ENCODE measurements at places on chromosomes 7 and 10.

DNA sequence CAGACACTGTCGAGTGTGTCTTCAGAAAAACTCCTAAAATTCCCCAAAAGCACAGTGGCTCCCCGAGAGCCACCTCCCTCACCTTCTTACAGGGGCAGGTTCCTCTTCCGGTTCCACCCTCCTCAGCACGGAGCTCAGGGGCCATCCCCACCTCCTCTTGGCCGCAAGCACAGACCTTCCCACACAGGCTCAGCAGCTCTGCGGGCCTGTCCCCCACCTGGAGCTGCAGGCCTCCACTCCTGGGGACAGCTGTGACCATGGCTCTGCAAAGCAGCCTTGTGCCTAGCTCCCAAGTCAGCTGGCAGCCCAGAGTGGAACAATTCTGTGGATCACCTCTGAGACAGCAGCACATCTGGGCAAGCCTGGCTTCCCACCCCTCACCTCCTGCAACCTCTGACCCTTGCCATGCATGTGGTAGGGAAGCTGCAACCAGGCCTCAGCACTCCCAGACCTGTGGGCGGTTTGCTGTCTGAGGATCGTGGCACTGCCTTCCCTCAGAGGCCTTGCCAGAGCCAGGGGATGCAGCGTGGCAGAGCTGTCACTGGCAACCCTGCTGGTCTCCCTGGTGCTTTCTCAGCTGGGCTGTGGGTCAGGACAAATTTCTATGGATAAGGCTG is 79.7 kb downstream of the ALOX5 start:
- DNase-seq, result no peak

DNA sequence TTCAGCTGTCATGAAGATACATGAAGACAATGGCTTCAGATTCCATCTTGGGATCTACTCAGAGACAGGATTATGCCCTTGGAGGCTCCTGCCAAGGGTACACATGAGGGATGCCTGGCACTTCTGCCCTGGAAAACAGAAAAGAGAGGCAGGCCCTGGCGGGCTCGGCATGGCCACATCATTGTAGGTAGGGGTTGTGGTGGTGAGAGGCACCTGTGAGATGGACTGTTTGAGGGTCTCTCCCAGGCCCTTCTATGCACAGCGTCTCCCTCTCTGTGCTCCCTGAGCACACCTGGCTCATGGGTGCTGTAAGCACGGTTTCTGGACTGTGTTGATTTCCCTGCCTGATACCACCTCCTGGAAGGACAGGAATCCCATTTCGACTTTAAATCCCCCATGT is 304.3 kb downstream of the GLRX3 start:
- no peak for DNase-seq

DNA sequence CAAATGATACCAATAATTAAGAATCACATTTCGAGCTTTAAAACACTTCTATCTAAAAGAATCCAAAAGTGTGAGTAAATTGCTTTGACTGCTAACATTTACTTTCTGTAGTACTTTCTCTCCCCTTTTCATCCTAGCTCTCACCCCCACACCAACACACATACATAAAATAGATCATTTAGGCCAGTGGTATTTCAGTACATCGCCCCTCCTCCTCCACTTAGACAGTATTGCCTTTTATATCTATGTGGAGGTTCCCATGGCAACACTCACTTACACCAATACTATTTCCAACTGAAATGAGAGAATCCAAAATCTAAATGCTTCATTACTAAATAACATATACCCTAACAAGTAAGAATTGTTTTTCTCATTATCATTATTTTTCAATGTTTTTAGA is 58.9 kb downstream of the HIBADH start:
- no peak for DNase-seq

DNA sequence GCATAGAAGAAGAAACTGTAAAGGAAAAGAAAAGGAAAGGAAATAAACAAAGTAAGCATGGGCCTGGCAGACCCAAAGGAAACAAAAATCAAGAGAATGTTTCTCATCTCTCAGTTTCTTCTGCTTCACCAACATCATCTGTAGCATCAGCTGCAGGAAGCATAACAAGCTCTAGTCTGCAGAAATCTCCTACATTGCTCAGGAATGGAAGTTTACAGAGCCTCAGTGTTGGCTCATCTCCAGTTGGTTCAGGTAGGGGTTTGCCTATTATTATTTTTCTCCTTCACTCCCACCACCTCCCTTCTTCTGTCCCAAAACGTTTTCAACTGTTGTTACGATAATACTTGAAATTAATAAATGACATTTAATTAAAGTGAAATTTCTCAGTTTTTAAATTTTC is 139.6 kb downstream of the MLLT10 start:
- DNase-seq, result no peak

DNA sequence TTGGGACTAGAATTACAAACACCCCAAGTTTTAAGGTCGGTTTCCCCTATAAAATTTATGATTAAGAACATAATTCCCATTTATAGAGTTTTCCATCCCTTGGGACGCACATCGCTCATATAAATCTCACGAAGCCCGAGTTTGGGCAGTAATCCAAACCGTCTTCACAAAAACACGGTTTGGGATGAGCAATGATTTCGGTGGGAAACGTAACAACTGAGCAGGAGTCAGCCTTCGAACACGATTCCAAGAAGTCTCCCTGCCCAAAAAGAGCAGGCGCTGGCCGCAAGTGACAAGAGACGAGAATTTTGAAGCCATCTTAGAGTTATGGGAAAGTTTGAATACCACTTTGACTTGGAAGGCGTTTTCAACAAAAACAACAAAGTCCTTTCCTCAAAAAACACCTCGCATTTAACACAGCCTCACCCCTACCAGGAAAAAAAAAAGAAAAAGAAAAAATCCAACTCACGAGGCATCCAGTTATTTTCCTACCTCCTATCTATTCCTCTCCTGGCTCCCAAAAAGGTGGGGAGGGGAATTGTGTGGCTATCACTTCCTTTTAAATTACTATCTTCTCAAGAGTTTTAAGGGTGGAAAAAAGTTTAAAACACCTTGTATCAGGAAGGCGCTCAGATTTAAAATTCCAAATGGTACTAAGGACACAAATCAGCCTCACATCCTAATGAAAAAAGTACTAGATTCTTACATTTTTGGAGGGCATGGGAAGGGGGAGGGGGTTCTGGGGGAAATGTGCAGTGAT is 1.6 kb downstream of the SEPHS1 start:
- no peak for DNase-seq

DNA sequence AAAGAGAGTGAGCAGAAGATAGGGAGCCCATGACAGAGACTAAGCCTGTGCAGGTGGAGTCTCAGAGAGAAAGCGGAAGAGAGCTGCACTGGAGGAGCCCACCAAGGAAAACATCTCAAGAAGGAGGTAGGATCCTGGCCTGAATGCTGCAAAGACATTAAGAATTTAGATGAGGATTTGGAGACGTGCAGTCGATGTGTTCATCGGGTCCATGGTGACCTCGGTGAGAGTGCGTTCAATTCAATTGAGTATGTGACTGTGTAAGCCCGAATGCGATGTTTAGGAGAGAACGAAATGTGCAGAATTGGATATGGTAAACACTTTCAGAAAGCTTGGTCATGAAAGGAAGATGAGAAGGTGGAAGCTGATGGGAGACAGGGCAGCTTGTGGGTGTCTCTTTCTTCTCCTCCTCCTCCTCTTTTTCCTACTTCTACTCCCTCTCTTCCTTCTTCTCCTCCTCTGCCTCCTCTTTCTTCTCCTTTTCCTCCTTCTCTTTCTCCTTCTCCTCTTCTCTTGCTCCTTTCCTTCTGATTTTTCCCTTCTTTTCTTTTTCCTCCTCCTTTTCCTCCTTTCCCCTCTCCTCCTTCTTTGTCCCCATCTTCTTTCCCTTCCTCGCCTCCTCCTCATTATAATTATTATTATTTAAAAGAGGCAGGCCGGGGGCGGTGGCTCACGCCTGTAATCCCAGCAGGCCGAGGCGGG is 276.0 kb downstream of the RPS24 start:
- no peak for DNase-seq

DNA sequence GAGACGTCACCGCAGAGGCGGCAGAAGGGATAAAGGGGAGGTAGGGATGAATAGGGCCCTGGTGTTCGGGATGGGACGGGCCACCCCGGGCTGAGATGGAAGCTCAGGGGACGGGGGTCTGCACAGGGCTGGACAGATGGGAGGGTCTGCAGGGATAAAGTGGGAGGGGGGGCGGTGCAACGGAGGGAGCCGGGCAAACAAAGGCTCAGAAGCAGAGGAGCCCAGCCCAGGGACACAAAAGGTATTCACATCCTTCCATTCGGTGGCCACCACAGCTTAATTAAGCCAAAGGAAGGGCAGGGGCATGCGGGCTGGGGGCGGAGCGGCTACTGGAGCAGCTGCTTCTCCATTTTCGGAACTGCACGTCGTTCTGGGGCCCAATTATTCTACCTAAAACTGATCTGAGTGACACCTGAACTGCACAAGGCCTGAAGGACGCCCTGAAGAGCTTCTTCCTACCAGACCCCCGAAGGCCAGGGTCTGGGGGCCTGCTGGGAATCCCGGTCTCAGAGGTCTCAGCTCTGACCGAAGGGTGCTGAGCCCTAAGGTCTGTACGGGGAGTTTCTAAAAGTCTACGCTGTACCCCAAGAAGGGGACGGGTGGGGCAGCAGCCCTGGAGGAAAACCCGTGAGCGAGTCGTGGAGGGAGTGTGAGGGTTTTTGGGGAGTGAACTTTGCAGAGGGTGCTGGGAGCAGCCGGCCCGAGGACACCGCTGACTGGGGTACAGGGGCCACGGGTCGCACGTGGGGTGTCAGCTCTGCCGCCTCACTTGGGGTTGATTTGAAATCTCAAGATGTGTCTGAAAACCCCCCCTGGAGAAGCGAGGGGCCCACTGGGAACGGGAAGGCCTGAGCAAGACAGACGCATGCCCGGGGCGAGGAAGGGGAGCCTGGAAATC is 334.8 kb downstream of the DNAJB6 start:
- DNase-seq, result no peak

- DNase-seq, result no peak
These were observed 315.2 kb upstream of the SHH start for GRCh38 chr7:156127166-156128134.

GRCh38 chr7:87220734-87221215 is 1.2 kb upstream of the TMEM243 start:
- DNase-seq, result peak; percentile 33

DNA sequence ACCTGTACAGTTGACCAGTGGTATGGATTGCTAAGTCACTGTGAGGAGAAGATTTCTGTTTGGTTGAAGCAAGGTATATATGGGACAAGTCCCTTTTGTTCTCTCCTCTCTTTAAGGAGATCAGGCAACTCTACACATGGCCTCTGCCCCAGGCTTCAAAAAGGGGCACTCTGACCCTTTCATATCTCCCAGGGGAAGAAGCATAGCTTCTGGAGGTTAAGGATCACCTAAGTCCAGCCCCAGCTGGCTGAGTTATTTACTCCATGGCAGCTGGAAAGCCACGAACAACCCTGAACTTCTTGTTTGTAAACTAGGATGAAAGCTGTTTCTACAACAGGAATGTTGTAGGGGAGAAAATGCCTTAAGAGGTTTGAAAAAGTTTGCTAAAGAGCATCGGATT is 129.2 kb upstream of the FEZF1 start:
- no peak for DNase-seq

DNA sequence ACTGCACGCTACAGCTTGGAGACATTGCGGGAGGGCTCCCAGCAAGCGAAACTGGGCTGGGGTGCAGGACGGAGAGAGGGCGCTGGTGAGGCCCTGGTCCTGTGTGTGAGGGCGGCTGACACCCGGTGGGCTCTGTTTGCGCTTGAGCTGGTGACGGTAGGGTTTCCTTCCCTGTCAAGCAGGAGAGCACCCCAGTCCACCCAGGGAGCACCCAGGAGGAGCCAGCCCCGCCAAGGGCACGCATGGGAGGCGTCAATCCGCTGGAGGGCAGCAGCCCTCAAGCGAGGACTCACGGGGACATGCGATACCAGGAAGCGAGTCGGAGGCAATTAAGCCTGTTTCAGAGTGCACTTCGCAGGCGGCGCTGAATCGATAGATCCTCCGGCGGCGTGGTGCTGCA is 109.4 kb downstream of the MAD1L1 start:
- no peak for DNase-seq

DNA sequence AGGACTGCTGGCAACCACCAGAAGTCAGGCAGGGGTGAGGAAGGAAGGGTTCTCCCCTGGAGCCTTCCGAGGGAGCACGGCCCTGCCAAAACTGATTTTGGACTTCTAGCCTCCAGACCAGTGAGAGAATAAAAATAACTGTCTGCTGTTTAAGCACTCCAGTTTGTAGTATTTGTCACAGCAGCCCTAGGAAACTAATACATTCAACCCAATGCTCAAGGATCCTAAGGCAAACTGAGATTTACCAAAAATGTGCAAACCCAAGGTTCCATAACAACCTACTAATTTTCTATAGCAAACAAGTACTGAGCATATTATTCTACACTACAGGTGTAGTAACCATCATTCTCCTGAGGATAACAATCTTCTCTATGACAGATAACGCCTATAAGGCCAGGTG is 18.6 kb downstream of the ARHGAP12 start:
- DNase-seq, result no peak

DNA sequence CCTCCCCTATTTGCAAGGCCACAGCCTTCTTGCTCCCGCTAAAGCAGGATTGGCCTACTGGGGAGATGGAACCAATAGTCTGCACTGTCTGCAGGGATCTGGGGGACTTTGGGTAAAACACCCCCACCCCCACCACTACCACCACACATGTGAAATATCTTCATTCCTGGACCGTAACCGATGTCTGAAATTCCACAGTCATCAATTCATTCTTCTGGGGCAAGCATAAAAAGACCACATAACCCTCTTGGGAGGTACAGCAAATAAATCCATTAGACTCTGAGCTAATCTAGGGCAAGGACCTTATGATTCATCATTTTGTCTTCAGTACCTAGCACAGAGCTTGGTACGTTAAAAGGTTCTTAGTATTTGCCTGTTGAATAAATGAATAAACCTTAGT is 307.8 kb downstream of the GPAM start:
- DNase-seq, result no peak

DNA sequence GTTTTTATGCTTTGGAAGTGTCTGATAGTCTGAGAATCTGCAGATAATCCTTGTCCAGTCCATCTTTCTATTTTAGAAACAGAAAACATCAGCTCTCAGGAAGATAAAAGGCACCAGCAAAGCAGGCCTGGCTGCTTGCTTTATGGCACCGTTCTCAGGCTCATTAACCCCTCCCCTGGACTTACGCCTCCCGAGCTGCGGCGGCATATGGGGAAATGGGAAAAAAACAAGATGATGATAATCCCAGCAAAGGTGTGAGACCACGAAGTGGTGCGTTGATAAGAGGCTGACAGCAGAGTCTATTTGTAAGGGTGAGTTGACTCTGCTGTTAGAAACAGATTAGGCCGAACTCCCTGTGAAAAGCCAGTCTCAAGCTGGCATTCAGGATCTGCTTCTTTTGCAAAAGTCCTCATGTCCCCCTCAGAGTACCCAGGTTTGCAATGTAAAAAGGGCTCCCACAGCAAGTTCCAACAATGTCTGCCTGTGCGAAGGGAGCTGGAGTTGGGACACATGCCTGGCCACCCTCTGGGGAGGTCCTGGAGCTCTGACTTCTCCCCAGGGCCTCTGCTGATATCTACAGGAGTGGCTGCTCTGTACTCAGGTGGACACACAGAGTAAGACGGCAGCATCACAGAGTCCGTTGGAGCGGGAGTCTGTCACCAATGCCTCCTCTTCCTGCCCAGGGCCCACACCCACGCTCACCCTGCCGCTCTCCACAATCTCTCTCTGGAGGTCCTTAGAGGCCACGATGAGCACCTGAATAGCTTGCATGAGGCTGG is 54.3 kb downstream of the SPDYE5 start:
- DNase-seq, result no peak

- no peak for DNase-seq
These were observed 60.9 kb downstream of the SPOCK2 start for GRCh38 chr10:72027498-72027897.
